ENCODE measurements at places on chromosomes 1 and 21.

DNA sequence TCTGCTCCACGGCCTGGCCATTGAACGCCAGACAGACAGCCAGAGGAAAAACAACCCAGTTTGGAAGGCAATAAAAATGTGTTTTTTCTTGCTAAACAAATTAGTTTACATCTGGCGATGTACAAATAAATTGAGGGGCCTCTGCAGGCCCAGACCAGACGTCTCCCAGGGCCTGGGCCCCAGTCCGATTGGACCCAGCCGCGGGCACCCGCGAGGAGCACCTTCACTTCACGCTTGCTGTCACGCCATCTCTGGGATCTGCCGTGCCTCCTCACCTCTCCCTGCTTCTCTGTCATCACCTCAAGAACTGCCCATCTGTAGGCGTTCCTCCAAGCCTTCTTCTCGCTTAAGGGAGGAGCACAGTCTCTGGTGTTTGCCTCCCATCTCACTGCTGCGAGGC is 61.5 kb downstream of the GLIS1 start:
- no peak for DNase-seq

DNA sequence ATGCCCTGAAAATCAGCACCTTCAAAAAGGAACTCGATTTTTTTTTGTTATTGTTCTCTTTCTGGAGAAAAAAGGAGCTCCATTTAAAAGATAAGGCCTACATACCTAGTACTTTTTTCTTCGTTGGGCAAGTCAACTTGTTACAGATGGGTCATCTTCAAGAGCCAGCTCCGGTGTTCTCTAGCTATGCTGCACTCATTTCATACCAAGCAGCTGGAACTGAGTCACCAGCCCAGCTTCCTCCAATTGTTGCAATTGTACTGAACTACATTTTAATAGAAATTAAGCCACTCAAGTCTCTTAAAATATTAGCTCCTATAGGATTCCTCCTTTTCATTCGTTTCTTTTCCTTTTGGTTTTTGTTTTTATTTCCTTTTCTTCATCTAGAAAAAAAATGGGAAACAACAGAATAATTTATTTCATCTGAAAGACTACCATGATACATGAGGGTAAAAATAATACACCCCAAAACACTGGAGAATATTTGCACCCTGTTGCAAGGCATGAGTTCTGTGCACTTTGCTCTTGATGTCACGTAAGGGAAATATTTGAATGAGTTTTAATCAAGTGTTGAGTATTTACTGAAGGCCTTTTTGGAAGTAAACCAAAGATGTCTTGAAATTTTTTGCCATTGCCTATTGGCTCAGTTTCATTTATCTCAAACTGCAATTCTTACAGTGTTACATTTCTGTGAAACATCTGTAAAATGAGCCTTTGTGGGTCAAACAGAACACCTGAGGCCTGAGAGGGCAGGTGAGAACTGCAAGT is 60.5 kb downstream of the CLIC4 start:
- no peak for DNase-seq

- DNase-seq: no peak
These were observed 71.3 kb upstream of the MUTYH start for GRCh38 chr1:45411510-45411899.

DNA sequence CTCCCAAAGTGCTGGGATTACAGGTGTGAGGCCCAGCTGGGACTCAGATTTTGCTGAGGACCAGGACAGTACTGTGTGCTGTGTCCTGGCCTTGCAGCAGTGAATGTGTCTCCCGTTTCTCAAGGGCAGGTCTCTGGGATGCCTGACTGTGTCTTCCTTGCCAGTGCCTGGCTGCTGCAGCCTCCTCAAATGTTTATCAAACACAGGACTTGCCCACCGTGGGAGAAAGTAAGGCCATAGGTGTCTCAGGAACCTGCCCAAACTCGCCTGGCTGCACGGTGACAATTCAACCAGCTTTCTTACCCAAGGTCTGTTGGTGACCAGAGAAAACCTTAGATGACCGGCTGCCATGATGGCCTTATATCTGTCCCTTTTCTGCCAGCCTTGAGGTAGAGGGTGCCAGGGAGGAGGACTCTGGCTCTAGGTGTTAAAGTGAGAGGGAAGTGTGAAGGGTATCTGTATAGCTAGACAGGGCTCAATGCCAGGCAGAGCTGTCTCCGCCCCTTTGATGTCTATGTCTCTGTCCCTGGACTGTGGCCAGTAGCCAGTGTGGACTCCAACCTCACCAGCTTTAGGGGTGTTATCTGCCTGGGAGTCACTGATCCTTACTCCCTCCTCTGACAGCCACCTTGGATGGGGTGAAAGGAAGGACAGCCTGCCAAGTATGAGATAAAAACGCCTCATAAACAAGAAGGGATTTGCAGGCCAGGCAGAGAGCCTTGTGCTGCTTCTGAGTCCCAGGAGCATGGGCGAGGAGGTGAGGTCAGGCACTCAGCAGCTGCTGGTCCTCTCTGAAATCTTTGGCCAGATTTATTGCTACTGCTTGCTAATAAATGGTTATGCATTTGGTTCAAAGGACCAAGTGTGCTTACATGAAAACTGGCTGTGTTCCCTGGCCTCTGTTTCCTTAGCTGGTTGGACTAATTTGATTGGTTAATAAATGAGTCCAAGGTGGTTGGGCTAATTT is 22.3 kb downstream of the IL6R start:
- DNase-seq: peak; percentile 84

DNA sequence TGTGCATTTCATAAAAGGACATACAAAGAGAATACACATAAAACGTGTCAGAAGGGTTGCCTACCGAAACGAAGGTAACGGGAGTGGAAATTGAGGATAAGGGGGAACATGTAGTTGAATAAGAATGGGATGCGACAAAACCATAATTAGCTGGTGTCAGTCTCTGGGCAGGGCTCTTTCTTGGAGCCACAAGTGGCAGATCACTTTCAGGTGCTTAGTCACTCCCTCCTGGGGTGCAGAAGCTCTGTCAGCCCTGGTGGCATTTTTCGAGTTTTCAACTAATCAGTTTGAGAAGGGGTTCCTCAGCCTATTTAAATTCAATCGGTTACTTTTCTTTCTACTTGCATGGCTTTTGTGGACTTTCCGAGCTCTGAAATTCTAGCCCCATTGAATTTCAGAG is 133.9 kb upstream of the IGSF21 start:
- DNase-seq: no peak

DNA sequence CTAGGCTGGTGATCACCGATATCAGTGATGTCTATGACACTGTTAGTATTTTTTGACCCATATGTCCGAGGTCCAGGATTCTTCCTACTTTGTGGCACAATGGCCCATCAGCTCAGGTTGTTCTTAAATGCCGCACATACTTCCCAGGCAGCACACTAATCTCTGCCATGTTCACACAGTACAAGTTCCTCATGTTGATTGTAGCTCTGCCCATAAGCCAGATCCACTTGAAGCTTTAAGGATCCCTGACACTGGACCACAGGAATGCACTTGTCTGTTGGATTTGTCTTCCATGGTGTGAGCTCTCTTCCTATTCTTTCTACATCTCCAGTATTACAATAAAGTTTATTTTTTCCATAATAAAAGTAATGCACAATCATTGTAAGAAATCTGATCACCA is 69.5 kb downstream of the DDX20 start:
- no peak for DNase-seq

GRCh38 chr1:240765732-240766363 is 153.9 kb upstream of the GREM2 start:
- no peak for DNase-seq

- no peak for DNase-seq
These were observed 38.2 kb downstream of the BCL9 start for GRCh38 chr1:147579532-147579931.

GRCh38 chr1:113536182-113536780 is 146.0 kb downstream of the MAGI3 start:
- no peak for DNase-seq

DNA sequence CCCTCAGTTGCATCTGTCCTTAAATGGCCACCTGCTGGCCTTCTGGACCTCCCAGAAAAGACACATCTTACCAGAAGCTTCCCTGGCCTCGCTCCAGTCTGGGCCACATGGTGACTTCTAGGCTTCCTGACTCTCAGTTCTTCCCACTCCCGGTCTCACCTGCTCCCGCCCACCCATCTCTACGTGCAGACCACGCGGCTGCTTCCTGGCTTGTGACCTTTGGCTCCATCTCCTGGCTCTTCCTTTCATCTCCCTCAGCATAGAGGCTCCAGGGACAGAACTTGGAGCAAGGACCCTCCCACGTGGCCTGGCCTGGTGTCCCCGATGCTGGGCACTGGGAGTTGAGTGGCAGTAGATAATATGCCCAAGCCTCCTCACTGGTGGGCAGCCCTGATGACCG is 124.9 kb upstream of the IRF2BP2 start:
- no peak for DNase-seq

GRCh38 chr1:182507685-182508084 is 57.7 kb downstream of the RGSL1 start:
- no peak for DNase-seq

DNA sequence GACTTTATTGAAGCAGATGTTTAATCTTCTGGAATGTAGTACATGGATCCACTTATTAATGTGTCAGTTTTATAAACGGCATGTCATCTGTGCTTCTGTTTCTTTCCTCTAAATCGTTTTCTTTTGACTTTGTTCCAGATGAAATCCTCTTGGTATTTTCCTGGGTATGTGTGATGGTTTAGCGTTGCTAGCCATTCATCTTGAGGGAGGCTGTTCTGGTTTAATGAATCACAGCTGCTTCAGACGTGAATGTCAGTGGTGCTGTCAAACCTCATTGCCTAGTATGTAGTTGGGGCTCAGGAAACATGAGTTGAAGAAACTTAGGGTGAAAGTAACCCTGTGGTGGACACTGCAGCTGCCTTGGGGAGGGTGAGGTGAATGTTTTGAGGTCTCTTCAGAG is 33.2 kb downstream of the KCNK1 start:
- no peak for DNase-seq

- no peak for DNase-seq
These were observed 2.0 kb upstream of the NCMAP start for GRCh38 chr1:24553931-24554330.

All from Right ventricle myocardium inferior (tissue), 1 donor.